ENCODE measurements at places on chromosomes 13 and 19.

- no peak overlapping the region for H3K27ac ChIP-seq
- H3K36me3 ChIP-seq, result no peaks in the 10 kb centered on the region
- no peak for DNase-seq
- no peaks in the 10 kb centered on the region for H3K4me1 ChIP-seq
- no peak overlapping the region for H3K4me3 ChIP-seq
Observed at GRCh38 chr13:22325761-22326160, 654.9 kb downstream of the FGF9 start.

DNA sequence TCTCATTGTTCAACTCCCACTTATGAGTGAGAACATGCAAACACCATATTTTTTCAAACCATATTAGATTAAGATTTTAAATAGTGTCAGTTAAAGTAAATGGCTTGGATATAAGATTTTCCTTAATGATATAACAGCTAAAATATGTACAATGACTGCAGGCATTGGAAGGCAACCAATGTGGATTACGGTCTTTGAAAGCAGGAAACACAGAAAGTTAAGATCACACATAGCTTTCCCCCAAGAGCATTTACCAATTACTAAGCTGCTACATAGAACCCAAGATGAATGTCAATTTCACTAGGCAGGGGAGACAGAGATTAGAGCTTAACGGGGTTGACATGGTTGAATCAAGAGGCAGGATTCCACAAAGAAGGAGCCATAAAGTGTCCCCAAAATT lies 173.2 kb upstream of the TRPC4 start:
- H3K36me3 ChIP-seq, result no peaks in the 10 kb centered on the region
- H3K4me3 ChIP-seq, result no peak overlapping the region
- no peak for DNase-seq
- H3K27me3 ChIP-seq, result no peaks in the 10 kb centered on the region
- H3K27ac ChIP-seq, result no peak overlapping the region

GRCh38 chr19:45924891-45925447 lies 10.4 kb upstream of the NANOS2 start:
- no peak for DNase-seq
- H3K27me3 ChIP-seq, result no peaks in the 10 kb centered on the region
- no peaks in the 10 kb centered on the region for H3K36me3 ChIP-seq

DNA sequence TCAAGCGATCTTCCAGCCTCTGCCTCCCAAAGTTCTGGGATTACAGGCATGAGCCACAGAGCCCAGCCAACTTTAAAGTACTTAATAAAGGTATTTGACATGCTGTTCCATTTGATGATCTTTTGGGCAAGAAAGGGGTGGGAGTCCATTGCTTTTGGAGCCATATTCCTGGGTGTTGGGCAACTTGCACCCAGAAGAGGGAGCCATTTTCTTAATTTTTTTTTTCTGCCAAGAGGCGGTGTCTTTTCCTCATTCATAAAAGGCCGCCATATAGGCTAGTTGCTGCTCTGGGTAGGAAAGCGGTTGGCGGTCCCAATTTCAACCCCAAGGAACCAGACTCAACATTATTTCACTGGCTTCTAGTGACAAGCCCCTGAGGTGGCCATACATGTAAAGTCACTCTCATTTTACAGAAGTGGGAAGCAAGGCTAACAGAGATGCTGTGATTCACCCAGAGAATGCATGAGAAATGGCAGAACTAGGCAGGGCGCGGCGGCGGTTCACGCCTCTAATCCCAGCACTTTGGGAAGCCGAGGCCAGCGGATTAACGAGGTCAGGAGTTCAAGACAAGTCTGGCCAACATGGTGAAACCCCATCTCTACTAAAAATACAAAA lies 139.6 kb downstream of the CACNA1A start:
- H3K4me1 ChIP-seq, result no peaks in the 10 kb centered on the region
- peak; percentile 27 for DNase-seq
- peaks cover 51% of the 10 kb centered on the region for H3K27me3 ChIP-seq
- H3K27ac ChIP-seq, result no peak overlapping the region

DNA sequence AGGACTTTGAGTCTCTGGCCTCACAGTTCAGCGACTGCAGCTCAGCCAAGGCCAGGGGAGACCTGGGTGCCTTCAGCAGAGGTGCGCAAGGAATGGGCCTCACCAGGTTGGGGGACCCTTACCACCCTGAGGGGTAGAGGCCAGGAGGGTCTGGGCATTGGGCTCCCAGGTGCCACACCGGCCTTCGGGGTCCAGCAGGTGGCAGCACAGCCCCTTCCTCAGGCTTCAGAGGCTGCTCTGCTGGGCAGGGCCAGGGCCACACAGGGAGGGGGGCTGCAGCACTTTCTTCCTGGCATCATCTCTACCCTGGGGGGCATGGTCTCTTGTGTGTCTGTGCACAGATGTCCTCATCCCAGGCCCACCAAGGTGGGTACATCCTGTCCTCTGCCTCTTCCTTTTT lies 12.9 kb downstream of the PIN1 start:
- no peaks in the 10 kb centered on the region for H3K27me3 ChIP-seq
- no peak overlapping the region for H3K27ac ChIP-seq
- DNase-seq, result peak; percentile 81
- peaks cover 34% of the 10 kb centered on the region for H3K36me3 ChIP-seq
- H3K4me1 ChIP-seq, result no peaks in the 10 kb centered on the region
- H3K4me3 ChIP-seq, result peak overlapping the region; percentile 19

DNA sequence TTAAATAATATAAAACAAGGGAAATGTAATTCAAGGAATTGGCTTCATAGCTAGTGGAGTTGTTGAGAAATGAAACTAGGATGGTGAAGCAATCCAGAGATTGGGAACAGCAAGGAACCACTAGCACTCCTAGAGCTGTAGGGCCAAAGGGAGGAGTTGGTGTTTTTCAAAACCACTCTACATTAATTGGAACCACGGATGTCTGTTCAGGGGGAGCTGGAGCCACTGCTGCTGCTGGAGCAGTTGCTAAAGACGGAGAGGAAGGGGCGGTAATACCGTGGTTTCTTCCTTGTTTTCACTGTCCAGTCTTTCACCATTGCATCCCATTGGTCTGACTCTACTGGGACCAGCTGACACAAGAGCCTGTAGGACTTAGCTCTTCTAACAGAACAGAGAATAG lies 8.5 kb downstream of the DNAJC15 start:
- no peaks in the 10 kb centered on the region for H3K27me3 ChIP-seq
- no peak overlapping the region for H3K4me3 ChIP-seq
- no peak overlapping the region for H3K27ac ChIP-seq
- no peaks in the 10 kb centered on the region for H3K4me1 ChIP-seq
- no peak for DNase-seq
- H3K36me3 ChIP-seq, result no peaks in the 10 kb centered on the region

GRCh38 chr13:109782066-109782822 lies 4.1 kb downstream of the IRS2 start:
- H3K4me3 ChIP-seq, result peak overlapping the region; percentile 73
- peaks cover 54% of the 10 kb centered on the region for H3K36me3 ChIP-seq
- DNase-seq, result peak; percentile 62
- no peaks in the 10 kb centered on the region for H3K27me3 ChIP-seq
- H3K4me1 ChIP-seq, result peaks cover 6% of the 10 kb centered on the region
- peak overlapping the region; percentile 64 for H3K27ac ChIP-seq

DNA sequence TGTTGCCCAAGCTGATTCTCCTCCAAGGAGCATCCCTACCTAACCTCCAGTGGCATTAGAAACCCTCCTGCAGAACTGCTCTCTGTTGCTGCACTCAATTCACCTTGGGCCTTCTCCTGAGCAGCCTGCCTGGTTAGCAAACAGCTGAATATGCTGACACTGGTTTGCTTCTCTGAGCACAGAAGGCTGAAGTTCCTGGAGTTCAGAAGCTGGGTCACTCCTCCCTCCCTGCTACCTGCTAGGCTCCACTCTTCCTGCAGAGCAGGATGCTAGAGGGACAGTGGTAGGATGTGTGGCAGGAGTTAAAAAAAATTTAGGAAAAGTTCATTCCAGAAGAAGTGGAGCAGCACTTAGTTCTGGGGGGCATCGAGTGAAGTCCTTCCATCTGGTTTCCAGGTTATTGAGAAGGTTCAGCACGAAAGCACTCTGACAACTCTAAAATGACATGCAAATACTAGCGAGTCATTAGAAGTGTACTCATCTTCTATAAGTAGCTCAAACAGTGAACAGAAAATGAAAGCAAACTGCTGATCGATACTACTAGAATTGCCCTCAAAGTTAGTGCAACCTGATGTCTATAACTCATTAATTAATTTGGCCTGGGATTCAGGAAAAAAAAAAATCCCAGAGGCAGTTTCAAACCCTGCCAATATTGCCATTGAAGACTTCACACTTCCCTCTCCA lies 293.7 kb downstream of the POU4F1 start:
- no peak overlapping the region for H3K27ac ChIP-seq
- DNase-seq, result no peak
- no peaks in the 10 kb centered on the region for H3K36me3 ChIP-seq
- no peaks in the 10 kb centered on the region for H3K27me3 ChIP-seq
- no peaks in the 10 kb centered on the region for H3K4me1 ChIP-seq

DNA sequence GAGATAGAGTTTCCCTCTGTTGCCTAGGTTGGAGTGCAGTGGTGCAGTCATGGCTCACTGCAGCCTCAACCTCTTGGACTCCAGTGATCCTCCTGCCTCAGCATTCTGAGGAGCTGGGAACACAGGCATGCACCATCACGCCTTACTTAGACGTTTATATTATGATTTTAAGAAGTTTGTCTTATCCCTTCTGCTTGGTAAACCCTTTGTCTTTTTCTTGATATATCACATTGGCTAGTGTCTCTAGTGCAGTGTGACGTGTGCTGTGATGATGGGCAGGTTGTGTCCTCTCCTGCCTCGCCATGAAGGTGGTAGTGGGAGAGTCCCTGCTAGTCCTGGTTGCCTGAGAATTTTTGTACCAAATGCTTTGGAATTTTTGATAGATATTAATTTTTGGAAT lies 93.9 kb downstream of the KDM4B start:
- DNase-seq, result no peak
- H3K4me1 ChIP-seq, result 0 out of 2 replicates have a peak, but pooled peaks cover 10% of the 10 kb centered on the region
- H3K36me3 ChIP-seq, result peaks cover 13% of the 10 kb centered on the region
- H3K4me3 ChIP-seq, result no peak overlapping the region
- H3K27me3 ChIP-seq, result no peaks in the 10 kb centered on the region
- H3K27ac ChIP-seq, result no peak overlapping the region

GRCh38 chr13:23349161-23349897 lies 84.2 kb downstream of the SACS start:
- no peak for DNase-seq
- no peak overlapping the region for H3K4me3 ChIP-seq
- peaks cover 92% of the 10 kb centered on the region for H3K36me3 ChIP-seq
- no peaks in the 10 kb centered on the region for H3K4me1 ChIP-seq

DNA sequence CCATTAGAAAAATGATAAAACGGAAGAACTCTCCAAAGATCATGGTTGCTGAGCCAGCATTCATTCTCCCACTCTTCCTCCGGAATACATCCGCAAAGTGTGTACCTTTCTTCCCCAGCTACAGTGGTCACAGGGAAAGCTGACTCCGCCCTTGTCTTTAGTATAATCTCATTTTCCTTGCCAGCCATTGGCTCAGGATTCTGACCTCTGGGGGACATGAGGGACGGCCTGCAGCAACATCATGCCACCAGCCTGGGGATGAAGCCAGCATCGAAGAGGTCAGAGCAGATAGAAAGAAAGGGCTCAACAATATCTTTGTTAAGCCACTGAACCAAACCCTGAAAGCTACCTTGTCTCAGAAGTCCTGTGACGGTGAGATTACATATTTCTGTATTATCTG lies 46.3 kb upstream of the TPP2 start:
- no peaks in the 10 kb centered on the region for H3K27me3 ChIP-seq
- H3K4me1 ChIP-seq, result peaks cover 3% of the 10 kb centered on the region
- DNase-seq, result no peak
- H3K36me3 ChIP-seq, result no peaks in the 10 kb centered on the region
- no peak overlapping the region for H3K4me3 ChIP-seq

DNA sequence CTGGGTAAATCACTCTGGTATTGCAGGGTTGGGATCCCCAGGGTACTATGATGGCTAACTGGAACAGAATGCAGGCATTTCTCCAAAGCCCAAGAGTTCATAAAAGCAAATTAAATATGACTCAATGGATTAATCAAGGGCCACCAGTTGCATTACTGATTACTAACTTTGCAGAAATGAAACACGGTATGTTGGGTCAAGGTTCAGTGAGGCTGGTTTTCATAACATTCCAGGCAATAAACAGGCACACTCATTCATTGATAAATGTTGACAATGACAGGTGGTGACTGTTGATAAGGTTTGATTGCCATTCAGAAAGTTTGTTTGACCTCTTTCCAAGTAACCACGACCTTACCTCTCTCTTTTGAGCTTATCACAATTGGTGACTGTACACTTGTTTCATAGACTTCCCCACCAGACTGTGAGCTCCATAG lies 506 bp upstream of the AP1M1 start:
- H3K4me3 ChIP-seq, result peak overlapping the region; percentile 94
- H3K27me3 ChIP-seq, result no peaks in the 10 kb centered on the region
- H3K36me3 ChIP-seq, result peaks cover 21% of the 10 kb centered on the region

DNA sequence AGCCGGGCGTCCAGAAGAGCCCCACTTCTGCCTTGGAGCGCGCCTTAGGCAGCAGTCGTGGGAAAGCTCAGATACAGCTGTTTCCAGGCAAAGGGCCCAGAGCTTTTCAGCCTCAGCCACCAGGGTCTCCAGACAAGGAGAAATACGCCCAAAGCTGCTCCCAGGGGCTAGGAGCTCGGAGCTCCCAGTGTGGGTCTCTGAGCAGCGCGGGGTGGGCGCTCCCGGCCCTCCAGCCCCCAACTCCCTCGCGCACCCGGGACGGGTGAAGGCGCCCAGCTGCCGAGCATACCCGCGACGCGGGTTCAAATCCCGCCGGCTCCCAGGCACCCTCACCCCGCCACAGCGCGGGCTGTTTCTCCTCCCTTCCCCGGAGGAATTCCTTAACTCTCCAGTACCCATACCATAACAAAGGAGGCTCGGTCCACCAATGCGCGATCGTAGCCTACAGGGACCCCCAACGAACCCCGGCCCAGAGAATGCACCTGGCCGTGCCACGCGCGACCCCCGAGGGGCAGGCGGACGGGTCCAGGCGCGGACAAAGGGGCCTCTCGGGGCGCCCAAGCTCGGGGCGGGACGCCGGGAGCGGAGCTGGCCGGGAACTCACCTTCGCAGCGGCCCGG lies 507 bp downstream of the COL4A1 start:
- peaks cover 36% of the 10 kb centered on the region for H3K4me1 ChIP-seq
- DNase-seq, result peak; percentile 64
- H3K36me3 ChIP-seq, result peaks cover 2% of the 10 kb centered on the region

GRCh38 chr13:51006067-51006845 lies 96.7 kb downstream of the RNASEH2B start:
- H3K36me3 ChIP-seq, result no peaks in the 10 kb centered on the region
- DNase-seq, result no peak
- H3K27me3 ChIP-seq, result no peaks in the 10 kb centered on the region
- H3K4me1 ChIP-seq, result no peaks in the 10 kb centered on the region
- no peak overlapping the region for H3K27ac ChIP-seq

GRCh38 chr19:756236-756635 lies 5.3 kb downstream of the MISP start:
- no peak overlapping the region for H3K27ac ChIP-seq
- no peaks in the 10 kb centered on the region for H3K4me1 ChIP-seq
- peak; percentile 67 for DNase-seq
- H3K36me3 ChIP-seq, result no peaks in the 10 kb centered on the region

DNA sequence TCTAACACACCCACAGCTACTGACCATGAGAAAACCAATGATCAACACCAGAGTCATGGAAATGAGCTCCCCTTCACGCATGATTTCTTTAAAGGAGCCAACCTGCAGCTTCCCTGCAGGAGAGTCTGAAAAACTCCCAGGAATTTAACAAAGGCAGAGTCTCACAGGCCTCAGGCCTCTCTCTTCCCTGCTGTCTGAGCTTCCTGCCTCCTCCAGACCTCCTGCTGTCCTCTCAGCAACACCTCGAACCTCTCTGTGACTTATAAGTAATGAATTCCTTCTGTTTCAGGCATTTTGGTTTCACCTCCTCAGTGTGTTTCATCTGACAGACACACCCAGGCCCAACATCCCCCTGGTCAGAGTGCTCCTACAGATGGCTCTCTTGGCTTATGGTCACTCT lies 1044.4 kb downstream of the UQCRFS1 start:
- H3K4me3 ChIP-seq, result no peak overlapping the region
- H3K36me3 ChIP-seq, result no peaks in the 10 kb centered on the region
- no peaks in the 10 kb centered on the region for H3K4me1 ChIP-seq
- no peak for DNase-seq
